Neural progenitor cell (in vitro differentiated cells): ENCODE measurements at places on chromosomes 12 and 14.

- no peak for DNase-seq
These were observed 113.3 kb downstream of the CALM1 start for GRCh38 chr14:90510159-90510558.

DNA sequence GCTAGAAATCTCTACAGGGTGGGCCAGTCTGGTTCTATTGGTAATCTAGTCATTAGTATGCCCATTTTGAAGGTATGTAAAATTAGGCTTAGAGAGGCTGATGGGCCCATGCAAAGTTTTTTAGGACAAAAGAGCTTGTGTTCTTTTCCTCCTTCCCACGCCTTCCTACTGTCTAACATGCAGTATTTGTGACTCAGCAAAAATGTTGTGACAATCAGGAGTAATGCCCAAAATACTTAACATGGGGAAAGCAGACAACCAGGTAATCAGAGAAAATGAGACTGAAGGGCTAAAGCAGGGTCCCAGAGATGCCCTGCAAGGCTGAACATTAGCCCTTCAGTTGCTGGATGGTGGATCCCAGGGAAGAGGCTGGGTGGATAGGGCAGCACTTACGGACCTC, 437.9 kb downstream of the BCL11B start:
- DNase-seq = no peak

DNA sequence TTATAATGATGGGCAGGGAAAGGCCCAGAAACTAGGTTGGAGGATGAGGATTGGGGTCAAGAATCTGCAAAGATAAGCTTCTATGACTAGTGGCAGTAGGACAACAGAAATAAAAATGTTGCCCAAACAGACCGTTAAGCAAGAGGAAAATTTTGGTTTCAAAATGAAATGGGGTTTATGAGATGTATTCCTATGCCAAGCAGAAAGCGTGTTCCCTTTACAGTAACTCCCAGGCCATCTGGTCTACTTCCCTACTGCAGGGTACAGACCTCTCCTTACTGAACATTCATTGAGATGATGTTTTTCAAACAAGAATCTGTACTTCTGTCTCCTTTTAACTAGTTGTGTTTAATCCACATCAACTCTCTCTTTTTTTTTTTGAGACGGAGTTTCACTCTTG, 20.4 kb upstream of the TMEM229B start:
- DNase-seq = no peak

- peak; percentile 44 for DNase-seq
These were observed 56.5 kb upstream of the GZMB start for GRCh38 chr14:24690492-24690891.

DNA sequence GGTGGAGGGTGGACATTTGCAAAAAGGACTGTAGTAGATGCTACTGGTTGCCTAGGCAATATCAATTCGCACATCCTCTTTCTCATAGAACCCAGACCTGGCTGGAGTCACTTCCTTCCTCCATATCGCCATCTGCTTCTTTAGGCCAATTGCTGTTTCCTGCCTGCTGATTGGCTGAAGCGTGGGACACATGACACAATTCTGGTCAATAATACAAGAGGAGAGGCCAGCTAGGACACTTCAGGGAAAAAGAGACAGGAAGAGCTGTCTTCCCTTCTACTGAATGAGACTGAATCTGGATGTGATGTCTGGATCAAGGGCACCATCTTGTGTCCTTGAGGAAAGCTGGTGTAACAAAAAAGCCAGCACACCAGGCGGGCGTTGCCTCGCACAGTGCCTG, 53.8 kb downstream of the TRPV4 start:
- no peak for DNase-seq

DNA sequence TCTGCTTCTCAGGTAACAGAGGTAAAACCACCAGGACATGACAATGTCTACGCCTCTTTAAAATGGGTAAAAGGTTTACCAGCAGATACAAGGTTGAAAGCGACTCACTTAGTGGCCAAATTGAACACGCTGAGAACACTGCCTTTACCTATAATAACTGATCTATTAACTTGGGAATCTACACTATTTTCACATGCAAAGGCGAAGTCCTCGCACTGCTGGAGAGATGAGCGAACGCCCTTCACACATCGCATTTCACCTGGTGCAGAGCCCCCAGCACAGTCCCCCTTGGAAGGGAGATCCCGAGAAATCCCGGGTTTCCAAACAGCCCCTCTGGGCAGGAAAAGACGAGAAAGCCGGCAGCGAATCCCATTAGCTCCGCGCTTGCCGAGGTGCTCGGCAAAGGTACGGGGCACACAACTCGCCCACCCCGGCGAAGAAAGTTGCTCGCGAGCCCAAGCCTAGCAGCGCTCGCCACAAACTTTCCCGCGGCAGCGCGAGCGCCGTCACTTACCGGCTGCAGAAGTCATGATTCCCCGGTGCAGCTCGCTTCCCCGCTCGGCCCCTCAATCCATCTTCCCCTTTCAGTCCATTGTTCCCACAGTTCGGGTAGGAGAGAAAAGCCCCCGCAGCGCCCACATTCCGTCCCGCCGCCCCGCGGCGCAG, 423 bp downstream of the FGD6 start:
- DNase-seq = no peak

DNA sequence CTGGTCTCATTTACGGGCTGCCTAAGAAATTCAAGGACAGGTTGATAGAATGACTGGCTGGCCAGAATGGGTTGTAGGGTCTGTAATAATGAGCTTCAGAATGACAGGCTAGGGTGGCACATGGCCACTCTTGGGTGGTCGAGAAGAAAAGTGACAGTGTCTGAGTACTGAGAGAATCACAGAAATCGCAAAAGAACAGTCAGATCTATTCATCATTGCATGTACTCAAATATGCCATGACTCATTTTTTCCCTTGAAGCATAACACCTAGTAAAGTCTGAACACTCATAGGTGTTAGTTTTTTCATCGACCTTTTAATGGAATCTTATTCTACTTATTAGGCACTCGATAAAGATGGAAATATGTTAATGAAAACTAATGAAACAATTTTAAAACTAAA, 37.8 kb upstream of the SEL1L start:
- no peak for DNase-seq

- DNase-seq = no peak
These were observed 6.0 kb downstream of the OR10P1 start for GRCh38 chr12:55642669-55643068.
